ENCODE measurements at places on chromosomes 3 and 15.

DNA sequence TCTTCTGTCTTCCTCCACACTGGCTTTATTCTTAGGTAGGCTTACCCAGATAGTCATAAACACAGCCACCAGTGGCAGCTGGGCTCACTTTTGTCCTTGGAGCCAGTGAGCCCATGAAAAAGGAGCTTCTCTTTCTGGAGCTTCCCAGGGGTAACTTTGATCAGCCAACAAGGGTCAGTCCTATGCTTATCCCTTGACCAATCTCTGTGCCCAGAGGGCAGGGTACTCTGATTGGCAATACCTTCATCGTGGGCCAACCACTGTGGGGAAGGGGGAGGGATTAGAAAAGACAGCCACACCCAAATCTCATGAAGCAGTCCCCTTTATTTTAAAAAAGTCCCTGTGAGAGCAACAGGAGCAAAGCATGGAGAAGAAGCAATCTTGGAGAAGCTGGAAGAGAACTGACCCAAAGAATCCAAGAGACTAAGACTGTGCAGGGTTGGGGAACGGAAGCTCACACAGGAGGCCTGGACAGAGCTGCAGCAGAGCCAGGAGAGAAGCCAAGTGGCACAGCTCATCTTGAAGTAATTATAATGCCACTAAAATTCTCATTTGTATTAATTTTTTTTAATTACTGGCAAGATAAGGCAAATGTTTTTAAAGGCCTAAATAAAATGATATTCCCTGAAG lies 70.4 kb downstream of the SSUH2 start:
- no peak for DNase-seq

GRCh38 chr3:169581633-169582032 lies 81.9 kb downstream of the MECOM start:
- DNase-seq: no peak

- peak; percentile 52 for DNase-seq
Observed at GRCh38 chr3:149472030-149472797, 2.3 kb upstream of the TM4SF4 start.

DNA sequence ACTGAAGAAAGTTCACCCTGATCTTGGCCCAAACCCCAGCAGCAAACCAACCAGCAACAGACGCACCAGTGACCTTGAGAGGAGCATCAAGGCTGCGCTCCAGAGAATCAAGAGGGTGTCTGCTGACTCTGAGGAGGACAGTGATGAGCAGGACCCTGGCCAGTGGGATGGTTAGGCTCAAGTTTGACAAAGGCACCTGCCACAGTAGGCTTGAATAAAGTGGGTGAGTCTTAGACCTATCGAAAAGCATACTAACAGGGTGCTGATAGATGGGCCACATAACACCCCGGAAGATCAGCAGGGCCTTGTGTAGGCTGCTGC lies 23.9 kb downstream of the WHAMM start:
- no peak for DNase-seq

DNA sequence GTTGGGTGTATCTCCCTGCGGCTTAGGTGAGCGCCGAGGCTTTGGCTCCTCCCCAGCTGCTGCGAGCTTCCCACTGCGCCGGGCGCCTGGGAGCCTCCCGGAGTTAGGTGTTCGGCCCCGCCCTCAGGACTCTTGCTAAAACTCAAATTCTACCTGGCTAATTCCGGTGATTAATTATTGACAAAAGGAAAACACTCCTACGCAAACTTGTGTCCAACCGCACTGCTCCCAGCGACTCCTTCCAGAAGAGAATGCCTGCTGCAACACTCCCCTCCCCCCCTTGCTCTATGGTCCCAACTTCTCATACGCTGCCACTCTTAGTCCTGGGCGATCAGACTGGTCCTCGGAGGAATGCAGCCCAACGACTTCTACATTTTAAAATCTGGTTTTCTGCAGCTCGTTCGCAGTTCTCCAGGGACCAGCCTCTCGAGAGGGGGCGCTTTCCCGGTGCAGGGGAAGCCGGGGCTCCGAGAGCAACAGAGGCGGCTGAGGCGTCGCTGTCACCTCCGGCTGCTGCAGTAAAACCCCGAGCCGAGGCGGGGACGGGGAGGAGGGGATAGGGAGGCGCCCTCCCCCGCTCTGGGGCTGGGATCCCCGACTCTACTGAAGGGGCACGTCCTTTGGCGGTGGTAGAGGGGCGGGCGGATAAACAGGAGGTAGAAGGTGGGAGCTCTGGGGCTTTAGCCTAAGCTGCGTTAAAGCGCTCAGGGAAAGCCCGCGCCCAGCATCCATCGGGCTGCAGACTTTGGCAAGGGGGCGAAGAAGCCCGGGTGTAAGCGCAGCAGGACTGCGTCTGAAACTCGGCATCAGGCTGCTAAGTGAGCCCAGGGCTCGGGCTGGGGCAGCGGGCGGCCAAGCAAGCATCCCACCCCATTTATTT lies at the start of gene SPTSSB:
Gene SPTSSB (minus strand): TSS at position 77 of the 880 bp plus-strand sequence. CDS start 25,194 bp downstream, outside the sequence.
- peak; percentile 32 for DNase-seq

Data from femur (tissue), 1 donor.